Type B pancreatic cell (in vitro differentiated cells): ENCODE measurements at places on chromosomes 4 and X. TPM values are rescaled to one million over a fixed set of nuclear protein-coding genes. Genes with fewer than 3 reads are reported as not detected.

- DNase-seq: no peak
These were observed 260.5 kb downstream of the TMA16 start for GRCh38 chr4:163755013-163755412.

The MAGEE2 gene
- total RNA-seq: not detected in 2 replicates

GRCh38 chrX:2242326-2242725 is 258.4 kb downstream of the DHRSX start:
- no peak for DNase-seq

GRCh38 chr4:24070117-24070516 is 180.3 kb upstream of the PPARGC1A start:
- no peak for DNase-seq

DNA sequence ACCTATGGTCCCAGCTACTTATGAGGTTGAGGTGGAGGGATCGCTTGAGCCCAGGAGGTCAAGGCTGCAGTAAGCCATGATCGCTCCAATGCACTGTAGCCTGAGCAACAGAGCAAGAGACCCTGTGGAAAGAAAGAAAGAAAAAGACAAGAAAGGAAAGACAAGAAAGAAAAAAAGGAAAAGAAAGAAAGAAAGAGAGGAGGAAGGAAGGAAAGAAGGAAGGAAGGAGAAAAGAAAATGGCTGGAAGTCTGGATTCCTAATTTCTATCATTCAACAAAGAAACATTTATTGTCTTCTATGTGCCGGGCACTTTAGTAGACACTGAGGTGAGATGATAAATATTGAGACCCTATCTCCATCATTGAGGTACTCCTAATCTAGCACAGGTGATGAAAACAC is 26.8 kb upstream of the BCORL1 start:
- DNase-seq: no peak

- no peak for DNase-seq
These were observed 1082.0 kb downstream of the RAPGEF2 start for GRCh38 chr4:160184884-160185283.

- DNase-seq: no peak
These were observed 218.5 kb upstream of the ANKRD50 start for GRCh38 chr4:124931050-124931449.

The IL13RA2 gene
- total RNA-seq: 0.43 and 2.2 TPM in 2 replicates

- DNase-seq: no peak
These were observed 62.8 kb downstream of the FAM193A start for GRCh38 chr4:2599304-2599654.

DNA sequence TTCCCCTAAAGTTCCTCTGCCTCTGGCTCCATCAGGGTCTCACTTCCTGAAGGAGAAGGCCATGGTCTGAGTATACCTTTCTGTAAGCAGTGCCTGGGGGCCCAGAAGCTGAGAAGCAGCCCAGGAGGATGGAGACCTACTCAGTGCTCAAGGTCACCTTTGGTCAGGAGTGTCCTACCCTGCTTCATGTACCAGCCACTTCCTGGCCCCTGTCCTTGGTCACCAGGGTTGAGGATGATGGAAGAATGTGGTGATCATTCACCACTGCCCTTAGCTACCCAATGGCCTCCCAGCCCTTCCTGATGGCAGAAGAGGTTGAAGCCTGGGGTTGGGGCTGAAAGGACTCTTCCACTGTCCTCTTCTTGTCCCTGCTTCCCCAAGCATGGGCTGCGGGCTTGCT is 9.0 kb upstream of the MFAP3L start:
- no peak for DNase-seq

DNA sequence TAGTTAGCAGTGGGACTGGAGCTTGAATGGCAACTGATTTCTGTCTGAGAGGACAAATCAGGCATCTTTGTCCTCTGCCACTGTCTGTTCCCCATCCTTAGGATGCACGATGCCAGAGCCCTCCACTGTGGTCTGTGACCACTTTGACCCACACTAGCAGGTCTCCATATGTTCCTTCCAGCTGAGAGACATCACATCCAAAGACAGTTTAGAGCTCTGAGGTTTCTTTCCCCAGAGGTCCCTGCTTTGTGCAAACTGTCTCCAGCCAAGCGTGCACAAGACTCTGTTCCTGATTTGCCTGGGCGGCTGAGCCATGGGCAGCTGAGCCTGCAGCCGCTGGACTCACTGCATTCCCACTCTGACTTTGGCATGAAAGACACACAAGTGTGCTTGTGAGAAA is 98.0 kb downstream of the PTTG2 start:
- DNase-seq: no peak

DNA sequence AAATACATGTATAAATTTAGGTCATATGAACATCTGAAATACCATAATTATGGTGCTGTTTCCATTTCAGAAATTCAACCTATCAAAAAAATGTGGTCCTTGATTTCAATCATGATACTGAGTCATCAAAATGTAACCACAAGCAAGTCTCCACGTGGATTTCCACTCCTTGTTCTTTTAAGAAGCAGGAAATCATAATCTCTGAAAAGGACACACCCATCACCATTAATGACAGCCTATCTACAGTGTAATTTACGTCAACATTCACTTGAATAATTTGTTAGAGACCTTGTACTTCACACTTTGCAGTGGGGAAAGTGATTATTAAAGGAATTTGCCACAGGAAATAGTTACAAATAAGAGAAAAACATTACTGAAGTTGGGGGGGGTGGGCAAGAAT is 17.7 kb upstream of the SLC7A11 start:
- no peak for DNase-seq

The HERC6 gene
- 13.1 and 30.8 TPM in 2 replicates for total RNA-seq

The UFSP2 gene
- 21.1 and 22.1 TPM in 2 replicates for total RNA-seq

The FDCSP gene
- not detected in 2 replicates for total RNA-seq

GRCh38 chrX:106899841-106900240 is 3.3 kb downstream of the RIPPLY1 start:
- no peak for DNase-seq

DNA sequence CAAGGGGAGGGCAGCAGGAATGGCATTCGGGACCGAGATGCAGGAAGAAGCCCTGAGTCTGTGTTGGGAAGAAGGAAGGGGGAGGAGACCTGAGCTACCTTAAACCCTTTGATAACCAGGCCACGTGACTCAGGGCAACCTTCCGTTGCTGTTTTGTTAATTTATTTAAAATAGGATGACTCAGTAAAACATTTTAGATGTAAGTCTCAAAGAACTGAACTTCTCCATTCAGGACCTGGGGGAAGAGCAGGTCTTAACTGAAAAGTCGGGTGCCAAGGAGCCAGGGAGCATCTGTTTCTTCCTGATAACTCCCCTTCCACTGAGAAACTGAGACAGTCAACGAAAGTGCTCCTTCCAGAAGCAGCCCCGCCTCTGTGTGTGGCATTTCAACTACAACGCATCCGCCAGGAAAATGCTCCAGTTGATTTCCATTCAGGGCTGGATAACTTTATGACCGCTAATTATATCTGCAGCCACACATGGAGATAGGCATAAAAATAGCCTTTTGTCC is 88.0 kb downstream of the IRF2 start:
- DNase-seq: no peak

- no peak for DNase-seq
These were observed 108.9 kb downstream of the SORCS2 start for GRCh38 chr4:7301126-7301785.

DNA sequence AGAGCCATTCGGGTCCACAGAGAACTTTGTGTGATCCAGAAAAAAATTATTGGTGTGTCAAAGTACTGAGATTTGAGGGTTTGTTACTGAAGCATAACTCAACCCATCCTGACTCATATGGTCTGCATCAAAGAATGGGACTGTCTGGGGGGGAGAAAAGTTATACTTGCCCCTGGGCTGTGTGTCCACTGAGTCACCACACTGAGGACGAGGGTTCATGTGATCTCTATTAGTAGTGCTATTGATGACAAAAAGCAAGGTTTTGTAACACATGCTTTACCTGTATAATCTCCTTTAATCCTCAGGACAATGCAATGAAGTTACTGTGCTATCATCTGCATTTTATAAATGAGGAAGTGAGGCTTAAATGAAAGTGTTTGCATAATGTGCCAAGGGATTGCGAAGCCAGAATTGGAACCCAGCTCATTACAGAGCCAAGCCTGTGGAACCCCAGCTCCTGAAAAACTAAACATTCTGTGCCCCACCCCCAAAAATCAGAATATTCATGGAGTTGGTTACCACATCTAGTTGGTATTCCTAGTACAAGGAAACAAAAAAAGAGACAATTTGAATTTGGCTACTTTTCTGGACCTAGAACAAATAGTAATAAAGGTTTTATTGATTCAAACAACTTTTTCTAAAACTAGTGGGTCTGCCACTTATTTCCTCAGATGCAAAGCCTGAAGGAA is 31.2 kb downstream of the CCDC149 start:
- no peak for DNase-seq

DNA sequence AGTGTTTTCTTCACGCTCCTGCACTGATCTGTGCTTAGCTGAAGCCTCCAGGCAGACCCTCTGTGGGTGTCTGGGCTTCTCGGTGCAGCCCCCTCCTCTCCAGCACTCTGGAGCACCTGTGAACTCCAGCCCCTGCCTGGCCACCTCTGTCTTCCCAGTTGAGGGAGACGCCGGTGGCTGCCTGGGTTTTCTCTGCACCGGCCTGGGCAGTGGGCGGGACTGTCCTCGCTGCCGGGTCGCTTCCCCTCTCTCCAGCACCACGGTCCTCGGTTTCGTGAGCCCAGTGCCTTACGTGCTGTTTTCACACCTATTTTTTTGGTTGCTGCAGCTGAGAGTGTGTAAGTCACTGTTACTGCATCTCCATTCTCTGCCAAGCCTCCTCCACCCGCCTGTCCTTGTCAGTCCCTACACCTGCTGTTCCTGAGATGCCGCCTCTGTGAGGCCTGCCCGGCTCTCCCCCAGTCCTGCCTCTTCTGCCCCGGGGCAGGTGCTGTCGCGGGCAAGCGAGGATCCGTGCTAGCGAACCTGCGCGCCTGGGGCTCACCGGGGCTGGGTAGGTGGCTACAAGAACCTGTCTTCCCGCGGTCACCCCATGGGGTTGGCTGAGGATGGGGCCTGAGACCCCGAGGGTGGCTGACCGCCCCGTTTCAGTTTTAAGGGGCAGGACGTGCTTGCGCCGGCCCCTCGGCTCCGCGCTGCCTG is 2.4 kb upstream of the FGFRL1 start:
- DNase-seq: no peak

- no peak for DNase-seq
These were observed 54.5 kb downstream of the CD99L2 start for GRCh38 chrX:150844016-150844415.

The N4BP2 gene
- total RNA-seq: 23.5 and 33.0 TPM in 2 replicates

- no peak for DNase-seq
These were observed 21.8 kb downstream of the SPRY1 start for GRCh38 chr4:123418351-123418931.

The TMEM35A gene
- total RNA-seq: 3.0 and 5.6 TPM in 2 replicates

DNA sequence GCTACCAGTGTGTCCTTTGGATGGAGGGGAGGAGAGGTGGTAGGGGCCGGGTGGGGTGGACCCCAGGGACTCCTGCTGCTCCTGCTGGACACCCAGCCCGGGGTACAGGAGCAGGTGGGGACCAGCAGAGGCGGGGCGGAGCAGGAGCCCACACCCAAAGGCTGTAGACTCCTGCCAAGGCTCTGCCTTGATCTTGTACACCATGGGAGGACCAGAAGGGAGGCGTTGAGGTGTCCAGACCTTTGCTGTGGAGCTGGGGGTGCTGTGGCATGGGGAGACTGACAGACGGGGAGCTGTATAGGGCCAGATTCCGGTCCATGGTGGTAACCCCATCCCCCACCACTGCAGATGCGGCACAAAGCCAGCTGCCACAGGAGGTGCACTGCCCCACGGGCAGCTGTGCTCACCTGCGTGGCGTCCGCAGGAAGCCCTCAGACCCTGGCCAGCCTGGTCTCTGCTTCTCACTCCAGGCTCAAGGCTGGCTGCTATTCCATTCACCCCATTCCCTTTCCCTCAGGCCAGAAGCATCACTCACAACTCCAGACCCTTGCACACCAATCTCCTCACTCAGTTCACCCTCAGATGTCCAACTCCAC is 5.0 kb upstream of the SLC26A1 start:
- DNase-seq: no peak

DNA sequence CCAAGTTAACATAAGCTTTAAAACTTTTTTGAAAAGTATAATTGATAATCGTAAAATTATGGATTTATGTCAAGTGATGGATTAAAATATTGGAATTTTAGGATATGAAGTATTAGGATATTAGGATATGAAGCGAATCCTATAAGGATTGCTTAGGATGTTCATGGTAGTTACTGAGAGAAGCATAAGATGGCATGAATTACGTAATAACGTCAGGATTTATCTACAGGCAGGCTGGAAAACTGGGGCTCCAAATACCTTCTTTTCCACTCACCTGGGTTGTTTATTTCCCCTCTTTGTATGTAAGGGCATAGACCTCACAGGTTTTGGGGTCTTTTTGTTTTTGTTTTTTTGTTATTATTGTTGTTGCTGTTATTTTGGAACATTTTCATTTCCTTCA is 65.2 kb upstream of the TMEM33 start:
- DNase-seq: no peak

DNA sequence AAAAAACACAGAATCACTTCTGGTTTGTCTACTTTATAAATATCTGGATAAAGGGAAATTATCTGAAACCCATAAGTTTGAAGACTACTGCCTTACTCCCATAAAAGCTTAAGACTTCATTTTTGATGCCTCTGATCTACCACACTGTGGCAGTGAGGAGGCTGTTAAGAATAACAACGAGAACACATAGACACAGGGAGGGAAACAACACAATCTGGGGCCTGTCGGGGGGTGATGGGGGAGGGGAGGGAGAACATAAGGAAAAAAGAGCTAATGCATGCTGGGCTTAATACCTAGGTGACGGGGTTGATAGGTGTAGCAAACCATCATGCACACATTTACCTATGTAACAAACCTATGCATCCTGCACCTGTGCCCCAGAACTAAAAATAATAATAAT is 573.7 kb downstream of the GBA3 start:
- DNase-seq: no peak

GRCh38 chrX:119393144-119393543 is 6.0 kb upstream of the SLC25A43 start:
- no peak for DNase-seq

DNA sequence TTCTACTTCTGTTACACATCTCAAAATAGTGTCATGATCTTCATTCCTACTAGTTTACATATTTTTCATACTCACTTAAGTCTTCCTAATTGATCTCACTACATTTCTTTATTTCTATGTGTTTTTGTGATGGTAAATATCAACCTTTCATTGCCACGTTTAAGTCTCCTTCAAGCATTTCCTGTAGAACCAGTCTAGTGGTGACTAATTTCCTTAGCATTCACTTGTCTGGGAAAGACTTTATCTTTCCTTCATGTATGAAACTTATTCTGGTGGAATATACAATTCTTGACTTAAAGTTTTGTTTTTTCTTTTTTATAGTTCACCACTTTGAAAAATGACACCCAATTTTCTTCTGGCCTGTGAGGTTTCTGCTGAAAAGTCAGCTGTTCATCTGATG is 181.4 kb upstream of the NEIL3 start:
- no peak for DNase-seq

GRCh38 chr4:20127626-20128025 is 124.1 kb upstream of the SLIT2 start:
- no peak for DNase-seq
